ENCODE measurements at places on chromosomes 12 and 14.

- no peak for DNase-seq
Observed at GRCh38 chr12:59874781-59875180, 279.0 kb downstream of the SLC16A7 start.

- no peak for DNase-seq
Observed at GRCh38 chr12:72133497-72134055, 138.6 kb upstream of the TRHDE start.

GRCh38 chr14:61663312-61663979, 31.9 kb upstream of the HIF1A start:
- DNase-seq, result no peak

GRCh38 chr14:72852194-72852593, 41.7 kb downstream of the DPF3 start:
- DNase-seq, result no peak

GRCh38 chr12:55142669-55143565, 16.7 kb downstream of the OR9K2 start:
- DNase-seq, result peak; percentile 69

All from NCI-H345 (cell line).